Activated CD4-positive, alpha-beta T cell treated with anti-CD3 and anti-CD28 coated beads for 4 hours (primary cell): ENCODE measurements at places on chromosomes 5 and 9.

DNA sequence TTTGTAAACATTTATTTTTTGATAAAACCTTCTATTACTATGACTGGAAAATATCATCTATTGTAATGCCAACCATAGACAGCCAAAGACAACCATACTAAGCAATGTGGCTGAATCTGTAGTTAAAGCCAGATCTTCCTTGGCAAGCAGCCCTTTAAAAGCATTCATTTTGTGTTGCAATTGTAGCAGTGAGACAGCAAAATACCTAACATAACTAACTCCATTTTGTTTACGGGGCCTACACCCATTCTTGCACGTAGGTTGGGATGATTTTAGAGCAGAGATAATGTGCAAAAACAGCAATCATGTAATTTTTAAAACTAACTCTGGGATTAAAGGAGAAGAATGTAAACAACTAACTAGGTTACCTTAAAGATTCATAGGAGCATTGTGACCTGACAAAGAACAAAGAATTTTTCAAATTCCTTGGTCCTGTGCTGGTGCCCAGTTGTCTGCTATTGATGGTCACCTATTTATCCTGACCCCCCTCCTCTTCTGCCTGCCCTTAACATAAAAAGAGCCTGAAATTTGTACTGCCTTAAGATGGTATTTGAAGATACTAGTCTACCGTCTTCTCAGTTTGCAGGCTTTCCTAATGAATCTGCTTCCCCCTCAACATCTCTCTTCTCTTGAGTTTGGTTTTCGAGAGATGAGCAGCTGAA, 10.6 kb downstream of the IFNA1 start:
- DNase-seq = no peak

DNA sequence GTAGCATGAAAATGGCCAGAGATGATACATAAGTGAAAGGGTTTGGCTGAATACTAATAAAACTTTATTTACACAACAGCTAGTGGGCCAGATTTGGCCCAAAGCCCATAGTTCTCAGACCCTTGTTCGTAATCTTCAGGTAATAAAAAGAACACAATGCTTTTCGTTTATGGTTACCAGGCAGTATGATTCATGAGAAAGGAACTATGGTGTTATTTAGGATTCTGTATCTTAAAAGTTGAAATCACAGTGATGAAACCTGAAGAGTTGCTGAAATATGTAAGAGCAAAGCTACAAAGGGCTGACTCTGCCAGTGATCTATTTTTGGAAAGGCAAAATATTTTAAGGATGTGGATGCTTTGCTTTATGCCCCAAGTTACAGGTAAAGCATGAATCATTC, 192.7 kb downstream of the SMC2 start:
- no peak for DNase-seq

- DNase-seq = no peak
Measured at GRCh38 chr5:109748546-109748945, 58.8 kb downstream of the MAN2A1 start.

DNA sequence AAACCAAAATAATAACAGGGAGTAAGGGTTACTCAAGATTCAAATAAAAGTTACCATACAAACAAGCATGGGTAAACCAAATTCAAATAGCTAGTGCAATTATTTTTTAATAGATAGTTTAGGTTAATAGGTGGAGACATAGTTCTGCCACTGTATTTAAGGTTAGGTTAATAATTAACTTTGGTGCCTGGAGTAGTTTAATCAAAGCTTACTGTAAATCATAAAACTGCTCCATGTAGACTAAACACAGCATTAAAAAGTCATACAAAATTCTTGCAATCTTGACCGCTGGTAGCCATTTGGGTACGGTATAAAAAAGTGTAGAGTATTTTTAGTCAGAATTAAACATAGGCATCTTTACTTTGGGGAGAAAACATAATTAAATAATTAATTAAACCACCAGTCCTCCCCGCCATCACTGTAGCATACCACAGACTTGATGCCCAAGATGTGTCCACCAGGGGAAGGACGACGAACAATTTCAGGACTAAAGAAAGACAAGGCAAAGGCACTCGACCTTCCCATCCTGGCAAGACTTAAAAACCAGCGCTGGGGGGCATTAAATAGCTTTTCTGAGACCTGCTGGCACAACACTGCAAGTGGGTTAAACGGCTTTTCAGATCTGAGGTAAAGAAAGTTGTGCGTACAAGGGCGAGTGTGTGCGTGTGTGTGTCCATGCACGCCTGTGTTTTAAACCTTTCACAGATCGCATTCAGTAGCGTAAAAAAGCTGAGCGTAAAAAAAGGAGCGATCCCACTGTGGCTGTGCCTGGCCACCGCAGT, 2.9 kb downstream of the SEMA6A start:
- DNase-seq = no peak

GRCh38 chr9:78609450-78609849, 312.5 kb downstream of the PSAT1 start:
- no peak for DNase-seq

DNA sequence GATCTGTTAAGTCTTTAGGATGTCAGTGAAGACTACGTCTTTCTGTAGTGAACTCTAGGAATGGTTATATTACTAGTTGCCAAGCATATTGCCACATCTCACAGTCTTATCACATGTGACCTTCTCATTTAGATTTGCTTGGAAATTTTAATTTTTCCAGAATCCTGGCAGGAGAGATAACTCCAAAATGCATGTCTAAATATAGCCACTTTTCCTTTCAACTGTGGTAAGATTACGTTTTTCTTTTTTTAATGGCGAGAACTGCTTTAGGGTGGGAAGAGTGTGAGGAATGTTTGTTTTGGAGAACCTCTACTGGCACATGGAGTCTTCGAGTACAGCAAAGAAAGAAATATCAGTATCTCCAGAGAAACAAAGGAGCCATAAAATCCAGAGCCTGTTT, 91.7 kb upstream of the ADAMTSL1 start:
- no peak for DNase-seq

DNA sequence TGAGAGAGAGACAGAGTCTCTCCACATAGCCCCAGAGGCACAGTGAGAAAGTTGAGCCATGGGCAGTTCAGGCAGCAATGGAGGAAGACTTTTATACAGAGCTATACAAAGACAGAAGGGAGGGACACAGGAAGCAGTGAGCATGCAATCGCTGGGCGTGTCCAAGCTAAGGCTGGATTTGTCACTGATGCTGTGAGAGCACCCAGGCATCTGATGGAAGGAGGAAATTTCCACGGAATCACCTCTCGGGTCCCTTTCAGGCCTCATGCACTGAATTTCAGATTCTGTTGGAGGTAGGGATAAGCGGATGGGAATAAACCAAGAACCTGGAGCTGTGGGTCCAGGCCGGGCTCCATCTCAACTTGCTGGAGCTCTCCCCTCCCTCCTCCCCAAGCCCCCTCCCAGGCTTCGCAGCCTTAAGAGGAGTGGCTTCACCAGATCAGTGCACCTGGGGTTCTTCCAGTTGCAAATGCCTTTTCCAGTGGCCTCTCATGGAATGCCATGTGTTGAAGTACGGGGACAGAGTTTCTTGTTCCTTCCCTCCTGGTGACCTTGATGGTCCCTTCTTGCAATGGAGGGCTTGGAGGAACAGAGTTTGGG, 114.8 kb upstream of the ALDH1B1 start:
- no peak for DNase-seq

DNA sequence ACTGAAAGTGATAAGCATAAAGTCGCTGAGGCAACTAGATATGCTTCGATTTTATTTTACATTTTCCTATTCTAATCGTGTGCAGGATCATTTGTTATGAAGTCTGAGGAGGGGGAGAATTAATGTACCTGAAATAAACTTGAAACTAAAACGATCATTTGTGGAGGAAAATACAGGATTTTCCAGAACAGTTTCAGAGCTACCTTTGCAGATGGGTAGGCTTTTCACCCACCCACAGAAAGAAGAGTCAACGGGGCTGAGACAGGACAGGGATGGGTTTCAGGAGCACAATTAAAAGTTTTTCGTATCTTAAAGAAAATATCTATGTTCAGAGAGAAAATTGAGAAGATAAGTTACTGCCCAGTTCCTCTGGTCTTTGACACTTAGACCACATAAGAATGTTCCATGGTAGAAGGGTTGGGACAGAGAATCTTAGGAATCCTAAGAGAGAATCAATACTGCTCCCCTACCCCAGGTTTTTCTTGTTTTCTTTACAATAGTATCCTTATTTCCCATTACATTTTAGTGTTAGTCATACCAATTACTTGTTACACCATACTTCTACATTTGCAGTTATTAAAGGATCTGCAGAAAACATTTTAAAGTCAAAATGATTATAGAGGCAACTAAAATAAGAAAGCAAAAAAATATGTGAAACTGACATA, 211.4 kb downstream of the DEPDC1B start:
- DNase-seq = no peak

- DNase-seq = no peak
Measured at GRCh38 chr9:89664896-89665329, 60.1 kb downstream of the GADD45G start.

GRCh38 chr5:31165729-31166128, 27.8 kb upstream of the CDH6 start:
- no peak for DNase-seq

DNA sequence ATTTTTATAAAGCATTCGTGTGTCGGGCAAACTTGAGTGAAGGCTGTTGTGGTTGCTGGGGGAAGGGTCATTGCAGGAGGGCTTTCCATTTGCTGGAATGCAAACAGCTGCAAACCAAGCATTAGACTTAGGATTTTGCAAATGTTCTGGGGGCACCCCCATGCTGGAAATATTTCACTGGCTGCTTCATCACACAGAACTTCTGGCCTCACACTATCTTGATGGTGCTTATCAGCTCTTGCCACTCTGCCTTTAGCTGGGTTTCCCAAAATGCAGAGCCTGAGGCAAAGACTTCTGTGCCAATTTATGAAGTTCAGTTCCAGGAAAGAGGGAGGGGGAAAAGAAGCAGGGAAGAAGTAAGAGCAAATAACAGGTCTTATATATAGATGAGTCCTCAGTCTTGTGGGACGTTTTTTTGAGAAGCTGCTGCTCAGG, 8.6 kb upstream of the COL15A1 start:
- no peak for DNase-seq

- DNase-seq = no peak
Measured at GRCh38 chr9:127305838-127306226, 41.3 kb downstream of the GARNL3 start.

DNA sequence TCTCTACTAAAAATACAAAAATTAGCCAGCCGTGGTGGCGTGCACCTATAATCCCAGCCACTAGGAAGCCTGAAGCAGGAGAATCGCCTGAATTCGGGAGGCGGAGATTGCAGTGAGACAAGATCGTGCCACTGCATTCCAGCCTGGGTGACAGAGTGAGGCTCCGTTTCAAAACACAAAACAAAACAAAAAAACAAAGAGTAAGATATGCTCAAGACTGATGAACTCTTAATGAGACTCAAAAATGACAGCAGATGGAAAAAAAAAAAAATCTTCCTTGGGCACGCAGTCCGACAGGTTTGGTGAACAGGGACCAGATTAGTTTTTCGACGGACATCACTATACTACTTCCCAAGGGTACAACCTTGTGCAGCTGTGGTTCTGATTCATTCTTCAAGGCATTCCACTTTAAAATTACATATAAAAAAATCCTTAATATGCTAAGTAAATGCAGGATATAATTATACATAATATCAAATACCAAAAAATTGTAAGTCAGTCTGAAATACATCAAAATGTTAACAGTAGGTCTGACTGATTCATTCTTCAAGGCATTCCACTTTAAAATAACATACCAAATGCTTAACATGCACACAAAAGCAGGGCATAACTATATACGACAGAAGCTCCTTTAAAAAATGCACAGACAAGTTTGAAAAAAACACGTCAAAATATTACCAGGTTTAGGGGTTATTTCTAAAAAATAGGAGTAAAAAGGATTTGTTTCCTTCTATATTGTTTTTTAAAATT, 12.3 kb downstream of the PSIP1 start:
- no peak for DNase-seq

- DNase-seq = no peak
Measured at GRCh38 chr9:69076550-69076949, 41.0 kb downstream of the FXN start.

DNA sequence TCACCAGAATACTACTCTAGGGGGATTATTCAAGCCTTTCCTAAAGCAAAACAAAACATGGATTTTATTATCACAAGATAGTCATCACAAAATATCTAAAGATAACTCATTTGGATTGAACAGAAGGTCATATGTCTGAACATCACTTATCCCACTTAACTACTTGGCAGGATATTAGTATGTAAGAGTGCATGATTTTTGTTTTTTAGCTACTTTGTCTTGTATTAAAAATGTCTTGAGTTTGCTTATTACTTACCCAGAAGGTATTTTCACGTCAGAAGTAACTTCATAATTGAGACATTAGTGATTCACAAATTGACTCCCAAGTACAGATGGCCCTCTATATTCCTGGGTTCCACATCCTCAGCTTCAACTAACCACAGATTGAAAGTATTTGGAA, 113.8 kb downstream of the TLE4 start:
- DNase-seq = no peak
